ENCODE measurements at places on chromosomes 1 and 21.

DNA sequence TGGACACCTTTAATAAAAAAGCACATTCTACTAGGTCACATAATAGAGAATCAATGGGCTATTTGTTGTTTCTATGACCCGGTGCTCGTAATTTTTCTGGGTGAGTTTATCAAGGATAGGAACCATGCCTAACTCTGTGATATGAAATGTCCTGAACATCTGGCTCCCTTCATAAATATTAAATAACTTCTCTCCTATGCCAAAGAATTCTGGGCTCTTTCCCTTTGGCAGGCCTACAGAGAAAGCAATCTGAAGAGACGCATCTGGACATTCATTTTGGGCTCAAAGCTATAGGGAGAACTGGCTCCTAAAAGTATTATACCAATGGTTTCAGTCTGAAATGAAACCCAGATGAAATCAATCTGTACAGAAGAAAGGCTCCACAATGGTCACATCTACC lies 38.8 kb upstream of the ANGPTL7 start:
- no peak for DNase-seq

DNA sequence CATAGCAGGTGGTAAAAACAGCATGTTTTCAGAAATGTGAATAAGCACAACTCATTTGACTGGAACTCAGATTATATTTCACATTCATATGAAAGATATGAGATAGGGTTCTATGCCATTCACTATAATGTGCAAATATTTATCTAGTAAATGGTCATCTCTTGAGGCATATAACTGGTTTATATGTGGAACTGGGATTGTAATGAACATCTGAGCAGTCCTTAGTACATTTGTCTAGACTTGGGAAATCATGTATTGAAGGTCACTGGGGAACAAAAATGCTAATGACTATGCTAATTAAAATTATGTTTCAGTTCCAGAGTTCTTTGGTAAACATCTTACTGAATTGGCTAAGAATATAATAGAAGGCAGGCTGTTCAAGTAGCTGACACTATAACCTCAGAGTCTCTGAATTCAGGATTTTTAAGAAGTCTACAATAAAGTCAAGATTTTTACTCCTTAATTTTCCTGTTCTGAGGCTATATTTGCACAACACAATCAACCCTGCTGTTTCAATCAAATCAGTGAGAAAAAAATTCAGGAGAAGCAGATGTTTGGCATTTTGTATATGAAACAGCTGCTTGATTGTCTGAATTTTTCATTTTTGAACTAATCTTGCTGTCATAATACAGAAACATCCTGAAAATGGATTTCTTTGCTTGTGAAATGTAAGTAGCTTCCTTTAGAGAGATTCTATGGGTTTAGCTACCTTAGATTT lies 244.8 kb upstream of the RGS18 start:
- DNase-seq = peak; percentile 31

- no peak for DNase-seq
Observed at GRCh38 chr1:162846256-162847212, 14.4 kb downstream of the CCDC190 start.

- DNase-seq = no peak
Observed at GRCh38 chr1:96292141-96292540, 429.4 kb upstream of the PTBP2 start.

DNA sequence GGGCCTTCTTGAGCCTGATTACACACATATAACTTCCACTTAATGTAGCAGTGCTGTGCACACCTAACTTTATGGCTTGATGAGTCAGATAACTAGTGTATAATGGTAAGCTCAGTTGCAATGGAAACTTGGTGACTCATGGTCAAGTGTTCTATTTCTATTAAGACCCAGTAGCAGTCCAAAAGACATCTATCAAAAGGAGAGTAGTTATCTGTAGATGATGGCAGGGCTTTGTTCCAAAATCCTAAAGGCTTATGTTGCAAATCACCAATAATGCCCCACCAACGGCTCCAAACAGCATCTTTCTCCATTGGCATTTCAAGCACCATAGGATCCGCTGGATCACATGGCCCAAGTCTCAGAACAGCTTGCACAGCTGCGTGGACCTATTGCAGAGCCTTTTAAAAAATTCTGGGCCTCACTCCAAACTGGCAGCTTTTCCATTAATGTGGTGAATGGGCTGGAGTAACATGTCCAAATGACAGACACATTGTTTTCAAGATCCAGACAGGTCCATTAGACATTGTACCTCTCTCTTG lies 566.8 kb upstream of the USP24 start:
- DNase-seq = peak; percentile 40

- peak; percentile 58 for DNase-seq
Observed at GRCh38 chr1:19385869-19386591, 73.9 kb downstream of the SLC66A1 start.

- no peak for DNase-seq
Observed at GRCh38 chr1:167625040-167625823, 4.8 kb upstream of the RCSD1 start.

DNA sequence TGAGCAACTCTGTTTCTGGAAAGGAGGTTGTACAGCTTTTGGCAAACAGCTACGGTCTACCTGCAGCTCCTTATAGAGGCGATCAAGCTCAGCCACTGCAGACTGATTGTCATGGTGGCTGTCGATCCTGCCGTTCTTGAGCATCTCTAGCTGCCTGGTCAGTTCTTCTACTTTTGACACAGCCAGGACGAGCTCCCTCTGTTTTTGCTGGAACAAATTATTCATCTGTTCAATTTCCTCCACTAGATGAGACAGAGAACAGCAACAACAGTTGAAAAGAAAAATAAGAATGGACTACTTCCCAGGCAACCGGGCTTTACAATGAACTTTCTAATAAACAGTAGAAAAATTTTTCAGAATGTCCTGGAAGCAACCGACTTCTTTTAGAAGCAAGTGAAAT lies 42.5 kb downstream of the TP53BP2 start:
- DNase-seq = no peak

- no peak for DNase-seq
Observed at GRCh38 chr21:37270576-37271365, 3.6 kb upstream of the VPS26C start.

GRCh38 chr1:206551986-206552326 lies 44.6 kb downstream of the RASSF5 start:
- no peak for DNase-seq

- no peak for DNase-seq
Observed at GRCh38 chr1:46448109-46448911, 41.3 kb upstream of the DMBX1 start.

GRCh38 chr1:29394521-29395225 lies 158.4 kb downstream of the PTPRU start:
- no peak for DNase-seq

- peak; percentile 93 for DNase-seq
Observed at GRCh38 chr1:114780344-114781226, at the start of gene SIKE1. TSS of gene SIKE1 (minus strand) at chr1:114780685. CDS start at chr1:114780607, 78 bp downstream.

DNA sequence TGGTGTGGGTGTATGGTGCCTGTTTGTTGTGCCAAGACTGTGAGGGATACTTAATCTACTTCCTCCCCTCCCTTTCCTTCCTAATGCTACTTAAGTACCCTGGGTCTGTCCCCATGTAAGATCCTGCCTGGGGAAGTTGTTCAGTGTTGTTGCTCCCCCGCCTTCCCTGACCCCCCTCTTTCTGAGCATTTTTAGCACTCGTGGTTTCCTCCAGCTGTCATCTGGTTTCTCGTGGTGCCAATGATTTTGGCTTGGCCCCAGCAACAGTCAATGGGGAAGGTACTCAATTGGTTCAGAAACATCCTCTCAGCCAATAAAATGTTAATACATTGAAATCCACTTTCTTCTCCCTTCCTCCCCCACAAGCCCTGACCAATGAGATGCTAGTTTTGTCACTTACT lies 8.0 kb upstream of the B4GALT3 start:
- peak; percentile 80 for DNase-seq

DNA sequence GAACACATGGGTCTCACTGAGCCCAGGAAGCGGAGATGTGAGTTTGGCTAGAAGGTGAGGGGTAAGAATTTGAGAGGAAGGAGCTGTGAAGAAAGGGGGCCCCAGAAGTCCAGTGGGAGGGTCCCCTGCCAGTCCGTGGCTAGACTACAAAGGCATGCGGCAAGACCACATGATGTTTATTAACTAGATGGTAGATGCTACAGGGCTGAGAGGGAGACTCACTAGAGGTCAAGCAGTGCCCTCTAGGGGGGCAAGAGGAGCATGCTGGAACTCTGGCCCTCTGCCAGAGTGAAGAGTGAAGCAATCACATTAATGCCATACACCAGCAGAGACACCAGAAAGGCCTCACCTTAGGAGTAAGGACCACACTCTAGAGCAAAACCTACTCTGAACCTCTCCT lies 12.2 kb downstream of the KIAA0319L start:
- DNase-seq = peak; percentile 72

GRCh38 chr1:99621340-99621901 lies 24.5 kb upstream of the PALMD start:
- DNase-seq = no peak

DNA sequence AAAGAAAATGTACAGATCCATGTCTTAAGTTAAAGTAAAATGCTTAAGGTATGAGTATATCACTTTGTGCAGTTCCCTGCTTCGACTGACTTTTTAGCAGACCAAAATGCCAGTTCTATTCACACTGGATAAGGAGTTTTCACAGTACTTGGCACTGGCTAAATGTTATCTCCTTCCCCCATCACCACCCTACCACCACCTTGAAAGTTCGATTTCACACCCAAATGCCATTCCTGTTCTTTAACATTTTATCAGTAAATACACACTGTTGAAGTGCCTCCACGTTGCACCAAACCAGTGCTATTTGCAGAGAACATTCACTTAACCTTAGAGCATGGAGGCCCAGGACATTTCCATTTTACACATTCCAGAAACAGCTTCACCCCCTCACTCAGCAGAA lies 100.0 kb downstream of the URB2 start:
- no peak for DNase-seq

GRCh38 chr1:191432817-191433216 lies 725.4 kb upstream of the RGS18 start:
- no peak for DNase-seq

- no peak for DNase-seq
Observed at GRCh38 chr1:43908858-43909257, 24.7 kb upstream of the ARTN start.

GRCh38 chr21:34363733-34364132 lies at the start of gene KCNE2:
TSS of gene KCNE2 (plus strand) at chr21:34364006. CDS start at chr21:34370479, 6,473 bp downstream.
- no peak for DNase-seq

- no peak for DNase-seq
Observed at GRCh38 chr21:41831866-41832595, 47.1 kb downstream of the PRDM15 start.

GRCh38 chr21:40912375-40912774 lies 65.4 kb upstream of the DSCAM start:
- DNase-seq = no peak

DNA sequence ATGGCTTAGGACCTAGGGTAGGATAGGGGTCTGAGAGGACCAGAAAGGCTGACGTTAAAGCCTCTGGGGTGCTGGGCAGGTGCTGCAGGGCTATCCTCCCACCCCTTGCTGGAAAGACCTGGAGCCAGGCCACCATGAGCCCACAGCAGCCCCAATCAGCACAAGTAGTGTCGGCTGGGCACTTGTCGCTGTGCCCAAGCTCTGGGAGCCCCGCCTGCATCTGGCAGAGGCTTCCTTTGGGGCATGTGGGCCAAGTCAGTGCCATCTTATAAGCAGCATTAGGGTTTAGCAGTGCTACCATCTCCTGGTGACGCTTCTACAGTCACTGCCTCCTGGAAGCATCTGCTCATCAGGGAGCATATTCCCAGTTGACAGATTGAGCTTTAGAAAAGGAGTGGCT lies 31.3 kb downstream of the MAN1C1 start:
- no peak for DNase-seq

DNA sequence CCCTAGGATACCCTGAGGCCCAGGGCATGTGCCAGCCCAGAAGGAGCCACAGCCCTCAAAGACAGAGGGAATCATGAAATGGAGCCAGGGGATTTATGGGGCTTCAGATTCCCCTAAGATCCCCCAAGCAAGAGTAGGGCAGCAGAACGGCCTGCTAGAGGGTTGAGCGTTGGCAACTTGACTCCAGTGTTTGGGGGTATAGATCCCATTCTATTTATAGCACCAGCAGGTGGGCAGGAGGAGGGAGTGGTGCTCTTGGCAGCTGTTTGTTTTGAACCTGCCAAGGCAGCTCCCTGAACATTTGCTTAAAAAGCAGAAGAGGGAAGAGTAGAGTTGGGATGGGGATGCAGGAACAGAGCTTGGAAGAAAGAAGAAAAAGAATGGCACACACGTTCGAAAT lies 33.7 kb downstream of the GLUL start:
- no peak for DNase-seq

GRCh38 chr1:228555074-228555994 lies 68.2 kb downstream of the RNF187 start:
- no peak for DNase-seq

DNA sequence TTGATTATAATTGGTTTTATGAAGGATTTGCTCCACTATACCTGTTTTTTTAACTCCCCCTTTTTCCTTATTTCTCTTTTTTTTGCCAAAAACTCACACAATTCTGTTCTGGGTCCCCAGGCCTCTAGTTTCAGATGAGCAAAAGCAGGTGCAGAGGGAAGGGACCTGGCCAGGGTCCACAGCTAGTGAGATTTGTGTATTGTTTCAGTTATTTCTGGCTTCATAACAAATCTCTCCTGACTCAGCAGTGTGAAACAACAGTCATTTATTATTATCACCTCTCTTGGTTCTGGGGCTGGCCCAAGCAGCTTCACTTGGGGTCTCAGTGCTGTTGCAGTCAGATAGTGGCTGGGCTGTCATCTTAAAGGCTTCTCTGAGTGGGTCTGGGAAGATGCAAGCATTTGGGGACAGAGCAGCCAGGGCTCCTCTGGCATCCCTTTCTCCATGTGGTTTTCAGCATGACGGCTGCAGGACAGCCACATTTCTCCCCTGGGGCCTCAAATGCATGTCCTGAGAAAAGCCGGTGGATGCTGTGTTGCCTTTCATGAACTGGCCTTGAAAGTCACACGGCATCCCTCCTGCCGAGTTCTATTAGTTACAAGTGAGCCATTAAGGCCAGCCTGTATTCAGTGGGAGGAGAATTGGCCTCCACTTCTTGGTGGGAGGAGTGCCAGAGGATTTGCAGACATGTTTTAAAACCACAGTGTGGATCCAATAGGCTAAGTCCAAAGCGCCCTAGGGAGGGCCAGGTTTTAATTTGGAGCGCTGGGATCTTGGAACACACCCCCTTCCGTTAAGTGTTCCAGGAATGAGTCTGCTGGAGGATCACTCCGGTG lies 137.1 kb downstream of the CAMTA1 start:
- peak; percentile 85 for DNase-seq

- no peak for DNase-seq
Observed at GRCh38 chr1:3001471-3002348, 19.6 kb upstream of the ACTRT2 start.

DNA sequence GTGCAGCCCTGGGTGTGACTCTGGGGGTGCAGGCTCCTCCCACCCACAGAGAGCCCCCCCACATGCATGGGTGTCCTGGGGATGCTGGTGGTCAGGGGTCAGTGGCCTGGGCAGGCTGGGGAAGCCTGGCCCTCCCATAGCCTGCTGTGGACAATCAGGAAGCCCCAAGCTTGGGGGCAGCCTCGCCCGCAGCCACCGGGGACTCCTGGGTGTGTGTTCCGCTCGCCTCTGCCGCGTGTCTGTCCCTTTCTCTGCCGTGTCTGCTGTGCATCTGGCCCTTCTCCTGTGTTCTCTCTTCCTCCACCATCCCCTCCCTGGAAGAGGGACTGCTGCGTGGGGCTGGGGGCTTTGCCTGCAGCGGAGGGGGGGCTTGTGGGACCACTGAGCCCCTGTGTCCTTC lies 22.9 kb downstream of the AGRN start:
- no peak for DNase-seq
